ENCODE measurements at places on chromosomes 5 and 9.

DNA sequence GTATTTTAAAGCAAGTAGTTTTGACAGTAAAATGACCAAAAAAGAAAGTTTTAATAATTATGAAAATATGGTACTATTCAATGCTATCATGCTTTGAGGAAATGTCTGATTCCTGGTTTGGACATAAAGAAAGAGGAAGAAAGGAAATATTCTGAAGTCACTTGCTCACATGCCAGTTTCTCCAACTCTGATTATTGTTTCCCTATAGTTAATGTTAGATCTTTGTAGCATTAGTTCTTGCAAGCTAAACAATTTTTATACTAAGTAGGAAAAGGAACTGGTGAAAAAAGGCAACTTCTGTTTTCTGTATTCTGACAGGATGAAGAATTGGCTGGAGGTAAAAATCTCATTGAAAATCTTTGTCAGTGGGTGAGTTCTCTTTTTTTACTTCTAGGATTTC is 119.5 kb downstream of the YTHDC2 start:
- DNase-seq = no peak

GRCh38 chr5:74179701-74180100 is 460.8 kb downstream of the ENC1 start:
- no peak for DNase-seq

GRCh38 chr5:165108809-165109208 is 1603.4 kb downstream of the MAT2B start:
- no peak for DNase-seq

GRCh38 chr5:8865266-8865665 is 680.6 kb downstream of the SEMA5A start:
- no peak for DNase-seq

DNA sequence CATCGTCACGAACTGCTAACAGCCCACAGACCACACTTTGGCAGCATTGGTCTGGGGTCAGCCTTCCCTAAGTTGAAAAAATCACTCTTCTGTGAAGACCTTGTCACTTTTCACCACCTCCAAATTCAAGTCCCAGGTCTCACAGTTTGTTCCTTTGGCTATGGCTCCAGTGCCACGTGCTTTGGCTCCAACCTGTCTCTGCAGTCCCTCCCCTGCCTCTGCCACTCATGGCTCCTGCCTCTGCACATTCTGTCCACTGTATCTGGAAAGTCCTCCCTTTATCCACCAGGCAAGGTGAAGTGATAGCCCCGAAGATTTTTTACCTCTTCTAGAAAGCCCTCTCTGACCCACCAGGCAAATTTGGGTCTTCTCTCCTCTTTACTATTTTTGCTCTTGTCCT is 5.3 kb downstream of the CKMT2 start:
- DNase-seq = no peak

DNA sequence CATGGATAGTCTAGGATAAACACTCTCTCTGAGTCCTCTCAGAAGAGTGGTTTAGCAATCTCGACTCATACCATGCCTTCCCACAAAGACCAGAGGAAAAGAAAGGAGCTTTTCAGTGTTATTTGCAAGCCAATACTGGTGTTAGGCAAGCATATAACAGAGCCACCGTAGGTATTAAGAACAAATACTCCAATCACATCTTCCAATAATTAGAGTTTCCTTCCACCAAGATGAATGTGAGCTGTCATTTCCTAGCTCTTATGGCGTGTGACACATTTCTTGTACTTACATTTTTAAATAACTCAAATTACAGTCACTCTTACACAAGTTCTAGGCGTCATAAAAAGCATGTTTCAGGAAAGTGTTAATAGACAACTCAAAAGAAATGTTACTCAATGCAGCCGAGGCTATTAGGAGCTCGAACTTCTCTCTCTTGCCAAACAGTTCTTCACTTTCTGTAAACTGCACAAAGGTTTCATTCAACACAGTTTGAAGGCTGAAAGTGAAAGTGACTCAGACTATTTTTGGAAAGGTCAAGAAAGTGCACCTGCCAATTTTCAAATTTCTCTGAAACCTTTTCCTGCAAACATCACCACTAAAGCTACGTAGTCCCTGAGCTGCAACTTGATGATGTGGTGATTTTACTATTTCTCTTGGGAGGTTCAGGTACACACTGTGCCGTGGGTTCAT is 153.8 kb downstream of the AUH start:
- DNase-seq = no peak

DNA sequence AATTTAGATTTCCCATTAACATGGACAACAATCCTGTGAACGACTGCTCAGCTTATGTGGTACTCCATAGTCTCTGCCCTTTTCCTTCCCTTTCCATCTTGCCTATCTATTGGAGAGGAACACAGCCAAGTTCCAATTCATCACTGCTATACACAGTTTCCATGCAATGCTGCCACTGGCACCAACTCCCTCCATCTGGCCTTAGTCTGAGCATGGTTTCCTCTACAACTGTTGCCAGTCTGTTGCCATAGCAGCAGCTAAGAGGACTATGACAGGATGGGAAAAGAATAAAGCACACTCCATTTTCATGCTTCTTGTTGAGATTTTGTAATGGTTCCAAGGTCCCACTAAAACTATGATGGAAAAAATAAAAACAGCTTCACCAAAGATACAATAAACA is 189.0 kb downstream of the HCN1 start:
- no peak for DNase-seq

DNA sequence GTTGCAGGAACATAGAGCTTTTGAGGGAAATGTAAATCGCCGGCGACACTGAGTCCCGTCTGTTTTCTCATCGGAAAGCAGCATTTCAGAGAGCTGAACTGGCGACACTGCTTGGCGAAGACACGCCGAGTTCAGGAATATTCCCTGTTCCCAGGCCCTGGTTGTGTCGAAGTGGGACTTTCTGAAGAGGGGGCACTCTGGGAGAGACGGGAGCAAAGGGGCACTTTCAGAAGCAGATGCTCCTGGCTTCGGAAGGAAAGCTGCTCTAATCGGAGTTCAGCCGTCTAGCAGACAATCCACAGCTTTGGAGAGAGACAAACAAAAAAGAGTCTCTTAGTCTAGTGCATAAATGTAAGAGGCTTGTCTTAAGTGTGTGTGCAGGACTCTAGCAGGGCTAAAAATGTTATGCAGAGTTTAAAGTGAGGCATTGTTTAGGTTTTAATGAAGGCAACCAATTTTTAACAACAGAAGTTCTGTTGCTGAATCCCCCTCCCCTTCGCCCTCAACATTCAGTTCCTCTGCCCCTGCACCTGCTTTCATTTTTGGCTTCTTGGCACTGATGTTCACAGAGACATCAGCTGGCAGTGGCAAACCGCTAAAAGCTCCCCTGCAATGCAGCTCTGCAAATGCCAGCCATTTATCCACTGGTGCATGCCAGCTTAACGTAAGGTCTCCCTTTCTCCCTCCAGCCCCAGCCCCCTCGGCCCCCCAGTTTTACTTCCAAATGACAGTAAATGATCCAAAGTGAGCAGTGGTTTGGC is 289.5 kb upstream of the MPDZ start:
- no peak for DNase-seq

- DNase-seq = no peak
Observed at GRCh38 chr5:68000805-68001204, 214.8 kb upstream of the PIK3R1 start.

DNA sequence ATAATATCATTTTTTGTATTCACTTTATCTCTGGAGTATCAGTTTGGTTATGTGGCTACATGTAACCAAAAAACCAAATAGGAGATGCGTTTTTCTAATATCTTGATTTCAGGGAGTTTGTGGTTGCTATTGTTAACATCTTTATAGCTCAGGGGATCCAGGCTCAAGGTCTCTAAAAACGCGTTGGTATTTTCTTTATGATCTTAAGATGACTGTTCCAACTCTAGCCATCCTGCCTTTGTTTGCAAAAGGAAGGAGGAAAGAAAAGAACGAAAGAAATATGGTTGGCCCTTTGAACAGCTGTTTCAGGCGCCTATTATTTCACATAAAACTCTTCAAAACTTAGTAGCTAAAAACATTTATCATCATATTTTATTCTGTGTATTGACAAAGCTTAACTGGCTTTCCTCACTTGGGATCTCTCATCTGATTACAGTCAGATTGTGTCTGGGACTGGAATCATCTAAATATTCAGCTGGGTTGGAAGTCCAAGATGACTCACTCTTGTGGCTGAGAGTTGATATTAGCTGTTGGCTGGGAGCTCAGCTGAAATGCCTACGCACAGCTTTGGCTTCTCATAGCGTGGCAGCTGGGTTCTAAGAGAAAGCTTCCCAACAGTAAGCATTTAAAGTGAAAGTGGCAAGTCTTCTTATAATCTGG is 60.1 kb downstream of the FAM174A start:
- no peak for DNase-seq

GRCh38 chr9:133430244-133430643 is 8.1 kb downstream of the ADAMTS13 start:
- DNase-seq = no peak

DNA sequence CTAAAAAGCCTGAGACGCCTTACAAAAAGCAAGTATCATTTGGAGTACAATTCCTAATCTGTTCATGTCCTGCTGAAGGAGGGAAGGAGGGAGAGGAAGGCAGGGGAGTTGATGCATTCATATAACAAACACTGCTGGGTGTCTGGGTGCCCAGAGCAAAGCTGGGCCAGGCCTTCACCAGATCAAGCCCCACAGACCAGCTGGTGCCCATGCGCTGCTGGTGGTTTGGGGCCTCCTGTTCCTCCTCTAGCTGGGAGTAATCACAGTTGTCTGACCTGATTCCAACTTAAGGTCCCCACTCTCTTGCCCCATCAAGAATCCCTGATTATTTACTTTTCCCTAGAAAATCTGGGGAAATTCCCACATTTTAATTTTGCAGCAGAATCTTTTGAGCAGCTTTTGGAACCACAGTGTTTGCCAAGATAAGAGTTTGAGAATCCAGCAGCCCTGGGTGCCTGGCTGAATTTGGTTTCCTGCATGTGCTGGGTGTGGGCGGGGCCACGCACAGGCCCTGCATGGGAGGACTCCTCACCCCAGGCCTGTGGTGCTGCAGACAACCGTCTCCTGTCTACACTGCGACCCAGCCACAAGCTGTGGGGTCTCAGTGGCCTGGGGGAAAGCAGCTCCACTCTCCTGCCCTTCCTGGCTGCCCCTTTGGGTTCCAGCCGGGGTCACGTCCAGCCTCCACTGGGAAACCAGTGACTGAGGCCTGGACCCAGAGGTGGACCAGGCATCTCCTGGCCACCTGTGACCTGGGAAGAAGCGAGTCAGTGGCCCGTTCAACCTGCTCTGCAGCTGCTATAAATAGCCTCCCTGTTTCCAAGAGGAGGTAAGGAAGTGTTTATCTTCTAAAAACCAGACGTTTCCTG is 47.5 kb downstream of the NEURL1B start:
- DNase-seq = no peak

DNA sequence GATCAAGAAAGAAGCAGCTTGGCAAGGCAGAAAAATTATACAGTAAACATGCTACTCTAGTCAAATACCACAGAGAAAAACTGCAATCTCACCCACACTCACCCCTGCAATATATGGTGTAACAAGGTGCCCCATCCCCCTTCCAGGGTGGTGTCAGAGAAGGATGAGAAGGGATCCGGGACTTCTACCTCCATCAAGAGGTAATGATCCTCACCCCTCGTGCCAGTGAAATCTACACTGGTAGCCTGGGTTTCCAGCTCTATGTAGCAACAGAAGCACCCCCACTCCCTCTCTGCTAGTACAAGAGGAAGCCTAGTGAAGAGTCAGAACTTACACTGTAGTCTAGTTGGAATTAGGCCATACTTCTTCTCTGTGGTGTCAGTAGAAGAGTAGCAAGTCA is 18.9 kb downstream of the SLCO4C1 start:
- no peak for DNase-seq

DNA sequence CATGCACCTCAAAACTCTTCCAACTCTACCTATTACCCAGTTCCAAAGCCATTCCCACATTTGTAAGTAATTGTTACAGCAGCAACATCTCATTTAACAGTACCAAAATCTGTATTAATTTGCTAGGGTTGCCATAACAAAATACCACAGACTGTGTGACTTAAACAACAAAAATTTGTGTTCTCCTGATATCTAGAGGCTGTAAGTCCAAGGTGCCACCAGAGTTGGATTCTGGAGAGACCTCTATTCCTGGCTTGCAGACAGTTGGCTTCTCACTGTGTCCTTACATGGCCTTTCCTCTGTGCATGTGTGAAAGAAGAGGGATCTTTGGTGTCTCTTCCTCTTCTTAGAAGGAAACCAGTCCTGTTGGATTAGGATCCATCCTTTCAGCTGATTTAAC is 203.8 kb upstream of the PIK3R1 start:
- DNase-seq = no peak

- no peak for DNase-seq
Observed at GRCh38 chr5:157772127-157772526, 28.6 kb downstream of the LSM11 start.

DNA sequence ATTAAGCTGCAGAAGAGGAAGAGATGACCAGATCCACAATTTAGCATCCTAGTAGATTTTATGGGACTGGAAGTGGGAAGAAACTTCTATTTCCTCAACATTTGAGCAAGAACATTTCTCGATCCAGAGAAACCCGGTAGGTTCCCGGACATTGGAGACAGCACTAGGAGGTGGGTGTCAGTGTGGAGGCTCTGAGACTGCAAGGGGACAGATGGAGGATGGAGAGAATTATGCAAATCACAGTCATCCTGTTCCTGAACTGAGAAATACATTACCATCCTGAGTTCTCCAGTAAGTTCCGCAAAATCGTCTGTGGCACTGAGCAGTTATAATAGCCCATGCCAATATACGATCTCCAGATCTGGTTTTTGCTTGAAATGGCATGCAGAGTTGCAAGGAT is 25.6 kb downstream of the GLDC start:
- DNase-seq = no peak

DNA sequence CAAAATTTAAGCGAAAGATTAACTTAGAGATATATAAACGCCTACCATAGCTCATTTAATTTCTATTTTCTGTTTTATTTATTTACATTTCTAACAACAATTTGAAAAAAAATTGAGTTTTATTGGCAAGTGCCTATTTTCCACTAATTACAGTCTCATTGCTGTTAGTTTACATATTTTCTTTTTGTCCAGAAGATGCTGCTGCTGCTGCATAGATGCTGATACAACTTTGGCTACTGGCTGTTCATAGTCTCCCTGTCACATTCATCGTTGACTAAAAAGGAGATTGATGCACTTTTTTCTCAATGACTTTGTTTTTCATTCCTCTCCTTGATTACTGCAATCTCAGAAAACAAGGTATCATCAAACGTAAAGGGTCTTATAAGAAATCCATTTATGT is 235.4 kb downstream of the CDH9 start:
- DNase-seq = no peak

- DNase-seq = no peak
Observed at GRCh38 chr5:133048993-133049725, 2.7 kb upstream of the HSPA4 start.

DNA sequence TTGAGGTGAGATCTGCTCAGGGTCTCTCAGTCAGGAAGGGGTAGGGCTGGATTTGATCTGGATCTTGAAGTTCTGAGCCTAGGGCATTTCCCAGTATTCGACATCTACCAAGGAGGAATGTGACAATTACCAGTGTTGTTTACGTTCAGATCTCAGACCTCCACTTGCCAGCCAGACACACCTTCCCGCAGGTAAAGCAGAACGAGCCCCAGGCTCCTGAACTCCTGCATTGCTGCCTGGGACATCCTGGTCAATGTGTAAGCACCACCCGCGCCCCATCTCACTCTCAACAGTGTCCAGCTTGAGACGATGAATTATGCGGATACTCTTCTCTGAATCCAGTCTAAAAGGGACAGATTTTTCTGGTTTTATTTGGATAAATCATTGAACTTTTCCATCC is 56.7 kb upstream of the PTCH1 start:
- no peak for DNase-seq

Measured in GOT3 (cell line).